ENCODE measurements at places on chromosomes 2 and 18.

DNA sequence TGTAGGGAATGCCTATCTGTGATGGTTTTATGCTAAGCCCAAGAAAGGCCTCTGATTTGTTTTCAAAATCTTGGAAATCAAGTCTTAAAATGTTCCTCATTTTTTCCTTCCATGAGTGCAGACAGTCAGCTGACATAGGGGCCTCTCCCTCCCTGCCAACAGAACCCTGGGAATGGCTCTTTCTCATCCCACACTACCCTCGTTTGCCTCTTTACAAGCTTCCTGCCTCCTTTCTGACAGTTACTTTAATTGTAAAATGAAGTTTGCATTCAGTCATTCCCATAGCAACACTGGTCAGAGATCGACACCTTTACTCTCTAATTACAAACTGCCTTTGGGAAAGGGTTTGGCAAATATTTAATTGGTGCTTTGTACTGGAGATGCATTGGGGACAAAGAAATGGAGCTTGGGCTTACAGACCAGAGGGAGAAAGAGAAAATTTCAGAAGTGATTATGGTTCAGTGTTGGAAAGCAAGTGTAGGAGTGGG lies 25.4 kb downstream of the KIF5C start:
- DNase-seq = peak; percentile 68

GRCh38 chr2:54085069-54085468 lies 30.3 kb upstream of the ACYP2 start:
- DNase-seq = no peak

DNA sequence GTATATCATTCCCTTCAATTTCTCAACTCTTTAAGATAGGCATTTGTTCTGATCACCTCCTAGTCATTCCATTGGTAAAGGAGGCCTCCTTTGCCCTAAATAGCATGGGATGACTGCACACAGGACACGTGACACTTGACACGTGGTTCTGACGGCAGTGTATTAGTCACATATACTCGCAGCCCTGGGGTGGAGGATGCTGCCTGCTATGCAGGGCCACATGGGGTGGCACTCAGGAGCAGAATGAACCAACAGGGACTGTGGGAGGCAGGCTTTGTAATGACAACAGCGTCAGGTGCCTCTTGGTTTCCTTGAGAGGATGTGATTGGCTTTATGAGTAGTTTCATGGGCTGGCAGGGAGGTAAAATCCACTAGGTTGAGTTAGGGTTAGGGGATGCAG lies 9.3 kb upstream of the KCNS3 start:
- DNase-seq = no peak

GRCh38 chr2:203706403-203706802 lies at the start of gene CD28:
Gene CD28, plus strand, starts transcription at chr2:203706639. Its CDS starts 58 bp downstream, at chr2:203706697.
- no peak for DNase-seq

DNA sequence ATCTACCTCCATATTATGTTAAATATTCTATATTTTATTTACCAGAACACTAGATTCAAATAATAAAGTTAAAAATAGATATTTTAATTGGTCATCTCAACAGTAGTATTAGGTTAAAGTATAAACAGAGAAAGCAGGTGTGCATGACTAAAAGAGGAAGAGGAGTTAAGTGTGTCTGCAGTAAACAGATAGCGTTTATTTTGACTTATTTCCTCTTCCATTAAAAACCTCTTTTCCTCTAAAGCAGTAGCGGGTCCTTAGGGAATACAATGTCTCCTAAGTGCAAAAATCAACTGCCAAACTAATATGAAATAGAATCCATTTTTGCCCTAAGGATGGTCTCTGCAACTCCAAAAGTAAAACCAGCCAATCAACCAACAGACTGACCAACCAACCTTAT lies 27.7 kb downstream of the EIF2AK3 start:
- peak; percentile 20 for DNase-seq

- DNase-seq = no peak
Observed at GRCh38 chr2:158359846-158360245, 96.7 kb downstream of the CCDC148 start.

DNA sequence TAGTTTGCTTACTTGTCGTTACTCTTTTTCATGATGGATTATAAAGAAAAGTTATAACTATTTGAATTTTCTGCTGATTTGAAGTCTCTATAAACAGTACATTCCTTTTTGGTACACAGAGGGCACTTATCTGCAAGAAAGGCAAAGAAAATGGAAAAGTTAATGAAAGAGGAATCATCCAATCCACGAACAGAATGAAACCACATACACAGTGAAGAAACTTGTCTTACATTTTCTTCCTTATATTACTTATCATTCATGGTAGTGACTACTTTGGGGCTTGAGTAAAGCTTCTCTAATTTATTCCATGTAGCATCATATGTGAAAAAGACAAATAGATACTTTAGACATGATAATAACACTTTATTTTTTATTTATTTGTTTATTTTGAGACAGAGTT lies 14.8 kb upstream of the ACTR3 start:
- no peak for DNase-seq

- peak; percentile 5 for DNase-seq
Observed at GRCh38 chr2:163735685-163736432, at the start of gene FIGN. Gene FIGN, minus strand, starts transcription at chr2:163736008. Its CDS starts 1,081 bp downstream, at chr2:163734927.

- DNase-seq = no peak
Observed at GRCh38 chr2:214244847-214245246, 166.0 kb upstream of the VWC2L start.

DNA sequence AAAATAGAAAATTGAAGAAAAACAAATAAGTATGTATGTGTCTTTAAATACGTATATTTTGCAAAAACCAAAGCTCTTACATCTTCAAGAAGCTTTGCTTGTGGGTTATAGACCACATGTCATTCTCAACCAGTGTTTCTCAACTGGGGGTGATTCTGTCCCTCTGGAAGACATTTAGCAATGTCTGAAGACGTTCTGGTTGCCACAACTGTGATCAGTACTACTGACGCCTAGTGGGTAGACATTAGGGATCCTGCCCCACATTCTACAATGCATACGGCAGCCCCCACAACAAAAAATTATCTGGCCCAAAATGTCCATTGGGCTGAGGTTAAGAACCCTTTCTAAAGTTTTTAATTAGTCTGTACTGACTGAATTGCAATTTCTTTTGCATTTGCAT lies 48.4 kb downstream of the UNC50 start:
- DNase-seq = no peak

GRCh38 chr18:63079114-63079513 lies 240.5 kb downstream of the BCL2 start:
- no peak for DNase-seq

- no peak for DNase-seq
Observed at GRCh38 chr18:32598144-32598543, 127.5 kb upstream of the GAREM1 start.

GRCh38 chr2:237403024-237403882 lies 10.7 kb downstream of the COL6A3 start:
- DNase-seq = no peak

GRCh38 chr18:45825258-45826044 lies at the start of gene SIGLEC15:
Gene SIGLEC15, plus strand, starts transcription at chr18:45825675. Its CDS starts 54 bp downstream, at chr18:45825729.
- no peak for DNase-seq

- DNase-seq = no peak
Observed at GRCh38 chr2:176725873-176726645, 456.8 kb downstream of the MTX2 start.

GRCh38 chr2:233775414-233775813 lies 2.7 kb upstream of the MROH2A start:
- DNase-seq = no peak

DNA sequence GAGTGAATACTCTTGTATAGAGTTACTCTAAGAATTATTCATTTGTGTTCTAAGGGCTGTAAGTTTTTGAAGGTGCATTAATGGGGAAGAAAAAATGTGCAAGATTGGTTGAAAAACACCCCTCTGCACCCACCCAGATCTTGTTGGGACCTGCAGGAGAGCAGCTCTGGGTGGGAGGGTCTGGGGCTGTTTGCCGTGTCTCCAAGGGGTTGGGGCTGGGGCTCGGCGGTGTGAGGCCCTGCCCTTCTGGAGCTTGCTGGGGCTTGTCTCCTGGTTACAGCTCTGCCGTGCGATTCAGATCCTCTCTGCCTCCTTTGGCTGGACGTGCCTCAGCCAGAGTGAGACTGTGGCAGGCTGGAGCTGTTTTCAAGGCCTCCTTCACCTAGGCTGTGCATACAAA lies 26.1 kb downstream of the IGFBP2 start:
- no peak for DNase-seq

GRCh38 chr18:50624981-50625380 lies 65.1 kb downstream of the MAPK4 start:
- DNase-seq = no peak

GRCh38 chr18:6613581-6613980 lies 115.9 kb upstream of the ARHGAP28 start:
- no peak for DNase-seq

- DNase-seq = no peak
Observed at GRCh38 chr2:41598161-41598894, 449.5 kb upstream of the PKDCC start.

DNA sequence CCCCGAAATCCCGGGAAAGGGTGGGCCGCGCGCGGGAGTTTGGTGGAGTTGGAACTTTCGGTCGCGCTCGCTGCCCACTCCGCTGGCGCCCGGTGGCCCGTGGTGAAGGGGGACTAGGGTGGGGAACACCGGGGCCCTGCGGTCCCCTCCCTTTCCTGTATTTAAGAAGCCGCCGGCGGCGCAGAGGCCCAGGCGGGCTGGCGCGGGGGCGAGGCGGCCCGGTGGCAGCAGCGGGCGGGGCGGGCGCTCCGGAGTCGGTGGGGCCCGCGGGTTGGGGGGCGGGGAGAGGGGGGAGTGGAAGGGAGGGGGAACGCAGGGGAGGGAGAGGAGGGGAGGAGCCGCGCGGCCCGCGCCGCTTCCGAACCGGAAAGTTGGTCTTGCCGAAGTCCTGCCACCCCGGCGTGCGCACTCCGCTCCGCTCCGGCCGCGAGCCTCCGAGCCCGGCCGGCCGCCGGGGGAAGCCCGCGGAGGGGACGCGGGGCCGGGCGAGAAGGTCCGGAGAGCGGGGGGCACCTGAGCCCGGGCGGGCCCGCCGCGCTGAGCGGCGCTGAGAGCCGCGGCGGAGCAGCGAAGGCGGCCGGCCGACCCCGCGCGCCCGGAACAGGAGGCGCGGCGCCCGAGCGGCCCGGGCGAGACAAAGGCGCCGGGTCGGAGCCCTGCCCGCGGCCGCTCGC lies 425 bp upstream of the SALL3 start:
- no peak for DNase-seq

DNA sequence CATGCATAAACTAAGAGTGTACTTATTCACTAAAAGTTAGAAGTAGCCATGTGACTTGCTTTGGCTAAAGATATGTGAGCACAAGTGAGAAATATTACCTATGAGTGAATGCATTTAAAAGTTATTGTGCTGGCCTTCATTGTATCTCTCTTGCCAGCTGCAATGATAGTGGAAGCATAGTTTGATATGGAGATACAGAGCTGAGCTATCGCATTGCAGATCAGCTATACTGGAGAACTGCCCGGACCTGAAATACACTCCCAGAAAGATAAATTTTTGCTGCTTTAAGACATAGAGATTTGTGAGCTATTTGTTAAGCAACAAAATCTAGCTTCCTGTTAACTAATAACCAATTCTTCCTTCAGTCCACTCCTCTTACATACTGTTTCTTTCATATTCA lies 571.1 kb downstream of the CPS1 start:
- DNase-seq = no peak

GRCh38 chr18:27808683-27809082 lies 368.2 kb downstream of the CDH2 start:
- no peak for DNase-seq

DNA sequence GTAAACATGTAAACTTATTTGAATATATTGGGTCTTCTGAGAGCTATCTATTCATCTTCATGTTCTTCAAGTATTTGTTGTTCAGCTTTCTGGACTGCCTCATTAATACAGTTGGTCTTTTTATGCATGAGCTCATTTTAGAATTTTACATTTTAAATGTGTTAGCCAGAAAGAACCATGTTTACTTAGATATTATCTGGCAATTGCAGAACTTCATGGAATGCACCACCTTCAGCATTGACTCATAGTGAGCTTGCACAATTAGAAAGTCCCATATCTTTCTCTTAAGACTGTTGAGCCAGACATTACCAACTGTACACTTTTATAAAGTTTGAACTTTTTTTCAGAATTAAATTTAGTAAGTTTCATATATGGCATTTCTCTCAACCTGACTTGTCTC lies 536.7 kb downstream of the RIT2 start:
- no peak for DNase-seq

DNA sequence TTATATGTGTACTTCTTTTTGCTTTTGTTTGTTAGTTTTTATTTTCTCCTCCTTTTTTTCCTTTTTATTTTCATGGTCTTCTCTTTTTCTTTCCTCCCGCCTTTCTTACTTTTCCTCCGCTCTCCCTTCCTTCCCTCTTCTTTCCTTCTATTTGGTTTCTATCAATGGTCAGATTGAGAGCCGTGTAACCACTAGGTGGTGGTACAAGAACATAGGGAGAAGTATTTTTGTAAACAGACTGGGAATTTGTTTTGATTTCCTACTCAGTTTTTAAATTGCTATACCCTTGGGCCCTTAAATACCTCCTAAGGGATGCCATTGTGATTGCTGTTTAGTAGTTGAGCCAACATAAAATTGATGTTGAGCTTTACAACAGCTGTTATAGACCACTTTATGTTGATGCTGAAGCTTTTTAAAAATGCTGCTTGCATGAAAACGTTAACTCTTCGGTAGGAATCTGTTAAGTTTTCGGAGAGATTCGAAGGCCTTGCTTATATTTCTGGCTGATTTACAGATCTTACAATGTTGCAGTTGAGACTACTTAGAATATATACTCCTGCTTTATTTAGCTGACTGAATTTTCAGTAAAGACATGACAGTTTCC lies 124.2 kb downstream of the UBE2E3 start:
- peak; percentile 38 for DNase-seq

DNA sequence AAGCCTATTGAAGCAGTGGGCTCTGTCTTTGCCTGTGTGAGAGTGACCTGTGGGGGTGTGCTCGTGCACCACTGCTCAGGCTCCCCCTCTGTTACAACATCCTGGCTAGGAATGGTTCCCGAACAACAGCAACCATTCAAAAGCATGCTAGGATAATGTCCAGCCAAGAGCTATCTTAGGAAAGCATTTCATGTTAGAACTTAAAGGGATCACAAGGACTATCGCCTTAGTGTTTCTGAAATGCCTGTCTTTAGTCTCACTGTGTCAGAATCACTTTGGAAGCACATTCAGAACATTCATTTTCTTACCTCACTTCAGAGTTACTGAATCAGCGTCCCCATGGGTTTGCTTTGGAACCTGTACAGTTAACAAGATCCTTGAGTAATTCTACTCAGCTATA lies 134.9 kb upstream of the DSEL start:
- no peak for DNase-seq

DNA sequence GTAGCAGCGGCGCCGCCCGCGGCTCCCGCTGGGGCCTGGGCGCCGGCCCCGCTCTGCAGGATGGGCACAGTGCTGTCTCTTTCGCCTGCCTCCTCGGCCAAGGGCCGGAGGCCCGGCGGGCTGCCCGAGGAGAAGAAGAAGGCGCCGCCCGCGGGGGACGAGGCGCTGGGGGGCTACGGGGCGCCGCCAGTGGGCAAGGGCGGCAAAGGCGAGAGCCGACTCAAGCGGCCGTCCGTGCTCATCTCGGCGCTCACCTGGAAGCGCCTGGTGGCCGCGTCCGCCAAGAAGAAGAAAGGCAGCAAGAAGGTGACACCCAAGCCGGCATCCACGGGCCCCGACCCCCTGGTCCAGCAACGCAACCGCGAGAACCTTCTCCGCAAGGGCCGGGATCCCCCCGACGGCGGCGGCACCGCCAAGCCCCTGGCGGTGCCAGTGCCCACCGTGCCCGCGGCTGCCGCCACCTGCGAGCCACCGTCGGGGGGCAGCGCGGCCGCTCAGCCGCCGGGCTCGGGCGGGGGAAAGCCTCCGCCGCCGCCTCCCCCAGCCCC lies 369 bp downstream of the CDK5R2 start:
- no peak for DNase-seq

All from NCI-H2029 treated with DMSO at 0.1 percent for 48 hours (cell line).